Activated naive CD8-positive, alpha-beta T cell treated with anti-CD3 and anti-CD28 coated beads, Interleukin-2, amount 50 U/mL, for 16 hours (primary cell): ENCODE measurements at places on chromosomes 7 and 10.

DNA sequence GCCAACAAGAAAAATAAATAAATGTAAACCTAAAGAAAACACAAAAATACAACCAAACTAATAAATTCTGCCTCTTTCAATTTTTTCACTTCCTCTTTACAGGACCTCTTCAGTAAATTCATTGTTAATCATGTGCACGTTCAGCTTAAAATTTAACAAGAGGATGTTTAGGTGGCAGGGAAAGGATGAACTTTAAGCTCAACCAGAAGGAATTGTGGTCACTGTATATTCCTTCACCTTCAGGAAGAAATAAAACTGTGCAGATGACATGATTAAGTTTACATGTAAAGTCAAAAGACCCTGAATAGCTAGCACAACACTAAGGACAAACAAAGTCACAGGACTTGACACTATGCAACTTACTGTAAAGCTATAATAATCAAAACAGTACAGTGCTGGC lies 33.0 kb downstream of the KIF5B start:
- DNase-seq: no peak

DNA sequence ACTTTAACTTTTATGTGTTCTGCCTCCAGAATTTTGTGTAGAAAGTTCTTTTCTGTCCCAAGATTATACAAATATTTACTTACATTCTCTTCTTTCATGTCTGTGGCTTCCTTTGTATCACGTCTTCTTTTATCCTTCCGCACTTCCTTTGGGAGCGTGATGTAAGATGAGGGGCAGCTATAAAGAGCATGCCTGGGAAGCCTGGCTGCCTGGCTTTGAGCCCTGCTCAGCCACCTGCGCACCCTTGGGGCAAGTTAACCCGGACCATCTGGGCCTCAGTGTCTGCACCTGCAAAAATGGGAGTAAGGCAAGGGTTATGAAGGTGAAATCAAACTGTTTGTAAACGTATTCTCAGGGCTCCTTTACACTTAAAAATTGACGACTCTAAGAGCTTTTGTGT lies 25.2 kb downstream of the PALD1 start:
- DNase-seq: no peak

GRCh38 chr10:123771877-123772644 lies 105.9 kb downstream of the GPR26 start:
- no peak for DNase-seq

DNA sequence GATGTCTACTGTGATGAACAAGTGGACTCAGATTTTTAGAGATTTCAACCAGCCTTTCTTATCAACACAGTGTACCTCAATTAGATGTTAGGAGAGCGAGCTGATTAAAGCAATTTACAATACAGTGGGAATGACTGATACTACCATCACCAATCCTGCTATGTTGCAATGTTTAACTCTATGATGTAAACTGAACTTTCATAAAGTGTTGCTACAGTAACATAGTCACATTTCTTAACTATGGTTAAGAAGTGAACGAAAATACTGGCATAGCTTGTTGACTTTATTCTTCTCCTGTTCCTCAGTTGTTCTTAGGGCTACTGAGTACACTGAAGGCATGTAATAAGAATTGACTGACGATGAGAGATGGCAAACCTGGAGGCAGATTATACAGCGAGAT lies 139.8 kb downstream of the MYOF start:
- no peak for DNase-seq

DNA sequence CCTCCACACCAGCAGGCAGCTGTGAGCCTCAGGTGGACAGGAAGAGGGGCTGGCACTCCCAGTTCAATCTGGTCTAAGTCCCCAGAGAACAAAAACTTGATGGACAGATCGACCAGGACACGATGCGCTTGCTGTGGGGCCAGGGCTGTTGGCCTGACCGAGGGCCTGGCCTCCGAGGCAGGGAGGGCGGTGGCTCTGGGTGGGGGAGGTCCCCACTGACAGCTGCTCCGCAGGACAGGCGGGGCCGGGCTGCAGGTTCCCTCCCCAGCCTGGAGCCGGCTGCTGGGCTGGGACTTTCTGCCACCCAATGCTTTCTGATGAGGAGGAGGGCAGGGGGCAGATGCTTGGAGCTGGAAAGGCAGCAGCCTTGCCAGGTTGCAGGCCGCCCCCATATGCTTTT lies 37.4 kb upstream of the ADGRA1 start:
- DNase-seq: no peak

GRCh38 chr7:77544518-77544917 lies 7.4 kb downstream of the PTPN12 start:
- no peak for DNase-seq

GRCh38 chr7:6290319-6290741 lies 17.9 kb upstream of the CYTH3 start:
- DNase-seq: no peak

GRCh38 chr7:138891446-138891810 lies 89.8 kb downstream of the KIAA1549 start:
- no peak for DNase-seq

DNA sequence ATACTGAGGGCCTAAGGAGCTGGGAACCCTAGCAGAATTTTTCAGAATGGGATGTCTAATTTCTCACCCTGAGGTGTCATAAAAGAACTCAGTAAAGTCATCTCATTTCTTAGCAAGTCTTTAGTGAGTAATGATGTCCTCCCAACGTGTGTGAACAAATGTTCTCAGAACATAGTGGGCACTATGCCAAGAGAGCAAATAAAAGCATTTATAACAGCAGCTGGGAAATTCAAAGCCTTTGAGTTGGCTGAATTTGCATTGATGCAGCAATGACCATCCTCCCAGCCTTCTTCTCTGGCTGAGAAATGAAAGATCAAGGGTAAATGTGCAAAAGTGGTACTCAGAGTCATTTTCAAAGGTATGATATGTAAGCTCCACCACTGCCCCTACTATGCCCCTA lies 109.4 kb downstream of the FAM107B start:
- DNase-seq: no peak

GRCh38 chr7:70935311-70935710 lies 196.6 kb upstream of the GALNT17 start:
- DNase-seq: no peak

DNA sequence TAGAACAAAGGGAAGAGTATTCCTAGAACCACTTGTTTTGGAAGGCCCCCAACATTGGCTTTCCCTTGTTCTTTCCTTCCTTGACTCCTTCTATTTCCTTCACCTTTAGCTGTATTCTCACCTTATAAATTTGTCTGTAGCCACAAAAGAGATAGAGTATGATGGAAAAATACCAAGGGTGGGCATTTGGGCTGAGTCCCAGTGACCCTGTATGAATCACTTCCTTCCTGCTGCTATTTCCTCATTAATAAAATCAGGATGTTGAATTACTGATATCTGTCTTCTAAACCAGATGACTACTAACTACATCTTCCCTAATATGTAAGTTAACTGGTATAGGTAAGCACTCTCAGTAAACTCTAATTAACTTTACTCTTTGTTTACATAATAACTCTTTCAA lies 55.1 kb downstream of the IFIT5 start:
- DNase-seq: no peak

- no peak for DNase-seq
Observed at GRCh38 chr7:36388423-36388822, 1.2 kb upstream of the ANLN start.

DNA sequence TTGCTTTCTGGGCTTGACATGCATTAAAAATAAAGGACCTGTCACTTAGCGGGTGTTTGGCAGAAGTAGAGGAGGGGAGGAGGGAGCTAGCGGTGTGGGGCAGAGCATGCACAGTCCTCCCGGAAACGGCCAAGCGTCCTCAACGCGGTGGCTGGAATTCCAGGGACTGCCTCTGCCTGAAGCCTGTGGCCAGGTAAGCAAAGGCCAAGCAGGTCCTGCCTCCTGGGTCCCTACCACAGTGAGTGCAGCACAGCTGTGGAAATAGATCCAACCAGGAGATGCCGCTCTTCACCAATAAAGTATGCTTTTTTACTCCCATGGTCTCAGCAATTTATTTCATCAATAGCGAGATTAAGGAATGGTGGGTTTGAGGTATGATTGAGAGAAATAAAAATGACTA lies 323.4 kb downstream of the WDR37 start:
- DNase-seq: no peak

GRCh38 chr7:155714702-155715101 lies 70.2 kb downstream of the RBM33 start:
- DNase-seq: no peak

- DNase-seq: no peak
Observed at GRCh38 chr7:38425509-38425908, 152.1 kb upstream of the TARP start.

DNA sequence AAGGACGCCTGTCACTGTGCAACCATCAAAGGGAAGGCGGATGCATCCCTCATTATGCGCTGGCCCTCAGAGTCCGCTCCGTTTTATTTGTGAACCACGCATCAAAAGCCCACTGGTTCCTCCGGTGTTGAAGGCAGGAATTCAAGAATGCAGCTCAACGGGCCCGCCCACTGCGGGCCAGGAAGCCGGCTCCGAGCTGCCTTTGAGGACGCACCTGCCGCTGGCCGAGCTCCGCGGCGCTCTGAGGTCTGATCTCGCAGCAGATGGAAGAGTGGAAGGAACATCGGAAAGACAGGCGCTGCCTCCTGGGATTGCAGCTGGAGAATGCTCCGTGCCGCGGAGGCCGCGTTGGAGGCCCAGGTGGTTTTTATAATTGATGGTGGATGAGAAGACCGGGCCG lies 56.9 kb upstream of the ADGRA1 start:
- no peak for DNase-seq

- DNase-seq: no peak
Observed at GRCh38 chr10:120424198-120424464, 32.9 kb upstream of the PLPP4 start.

GRCh38 chr7:121945480-121946236 lies 72.7 kb downstream of the PTPRZ1 start:
- no peak for DNase-seq

DNA sequence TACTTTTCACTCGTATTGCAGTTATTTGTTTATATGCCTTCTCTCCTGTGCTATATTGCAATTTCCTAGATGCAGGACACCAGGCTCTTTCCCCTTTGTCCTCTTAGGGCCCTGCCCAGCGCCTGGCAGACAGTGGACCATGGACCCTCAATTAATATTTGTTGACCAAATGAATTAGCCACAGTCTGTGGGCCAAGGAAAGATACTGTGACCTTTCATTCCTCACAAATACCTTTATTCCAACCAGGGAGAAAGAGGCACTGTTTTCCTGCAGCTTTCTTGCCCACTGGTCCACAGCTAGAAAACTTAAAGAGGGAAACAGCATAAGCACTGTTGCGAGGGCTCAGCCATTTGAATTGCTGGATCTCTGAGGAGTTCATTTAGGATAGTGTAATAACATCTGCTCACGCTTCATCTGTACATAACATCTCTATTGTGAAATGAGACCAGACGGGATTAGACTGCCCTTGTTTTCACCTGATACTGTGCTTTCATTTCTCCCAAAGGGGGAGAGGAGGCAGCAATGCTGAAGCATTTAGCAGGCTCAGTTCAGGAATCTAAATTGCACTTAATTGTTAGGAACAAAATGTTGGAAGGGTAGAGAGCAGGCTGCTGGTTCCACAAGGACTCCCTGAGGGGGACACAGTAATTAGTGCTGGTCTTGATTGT lies 46.7 kb downstream of the TNS3 start:
- no peak for DNase-seq

- DNase-seq: no peak
Observed at GRCh38 chr10:15196021-15196834, 27.7 kb upstream of the NMT2 start.

DNA sequence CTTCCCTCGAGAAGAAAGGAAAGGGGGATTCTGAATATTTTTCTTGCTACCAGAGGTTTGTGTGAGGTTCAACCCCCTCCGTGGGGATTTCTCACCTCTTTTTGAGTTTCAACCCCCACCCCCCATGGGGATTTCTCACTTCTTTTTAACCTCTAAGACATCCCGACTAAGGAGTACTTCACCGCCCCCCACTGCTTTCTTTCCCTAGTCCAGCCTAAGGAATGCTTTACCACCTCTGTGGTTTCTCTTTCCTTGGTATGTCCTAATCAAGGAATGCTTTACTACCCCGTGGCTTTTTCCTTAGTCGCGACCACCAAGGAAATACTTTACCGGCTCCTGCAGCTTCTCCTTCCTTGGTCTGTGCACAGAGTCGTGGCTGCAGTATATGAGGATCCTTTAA lies 149.4 kb downstream of the LYZL1 start:
- no peak for DNase-seq

DNA sequence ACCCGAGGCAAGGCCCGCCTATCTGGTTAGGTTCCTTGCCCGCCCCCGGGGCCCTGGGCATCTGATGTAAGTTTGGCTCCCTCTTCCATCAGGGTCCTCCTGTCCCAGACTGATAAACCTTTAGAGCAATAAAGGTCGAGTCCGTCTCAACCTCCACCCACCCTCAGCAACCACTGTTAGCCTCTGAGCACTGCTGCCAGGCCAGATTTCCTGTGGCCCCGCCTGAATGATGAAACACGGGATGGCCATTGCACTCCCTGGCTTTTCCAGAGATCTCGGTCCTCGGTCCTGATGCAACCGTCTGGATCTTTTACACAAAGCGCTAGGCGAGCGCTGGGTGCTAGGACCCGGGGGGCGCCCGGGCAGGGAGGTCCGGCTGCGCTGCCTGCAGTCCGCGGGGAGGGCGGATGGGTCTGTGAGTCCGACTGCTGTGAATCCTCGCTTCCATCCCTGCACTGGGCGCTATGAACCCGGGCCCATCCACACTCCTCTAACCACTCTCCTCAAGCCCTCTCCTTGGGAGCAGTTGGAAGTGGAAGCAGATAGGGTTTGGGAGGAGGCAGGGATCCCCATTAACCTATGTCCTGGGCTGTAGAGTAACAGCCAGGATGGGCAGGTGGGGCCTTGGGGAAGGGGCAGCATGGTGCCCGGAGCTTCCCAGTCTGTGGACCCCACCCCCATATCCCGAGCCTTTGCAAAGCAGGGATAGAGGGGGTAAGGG lies 875 bp upstream of the DDIT4 start:
- no peak for DNase-seq

DNA sequence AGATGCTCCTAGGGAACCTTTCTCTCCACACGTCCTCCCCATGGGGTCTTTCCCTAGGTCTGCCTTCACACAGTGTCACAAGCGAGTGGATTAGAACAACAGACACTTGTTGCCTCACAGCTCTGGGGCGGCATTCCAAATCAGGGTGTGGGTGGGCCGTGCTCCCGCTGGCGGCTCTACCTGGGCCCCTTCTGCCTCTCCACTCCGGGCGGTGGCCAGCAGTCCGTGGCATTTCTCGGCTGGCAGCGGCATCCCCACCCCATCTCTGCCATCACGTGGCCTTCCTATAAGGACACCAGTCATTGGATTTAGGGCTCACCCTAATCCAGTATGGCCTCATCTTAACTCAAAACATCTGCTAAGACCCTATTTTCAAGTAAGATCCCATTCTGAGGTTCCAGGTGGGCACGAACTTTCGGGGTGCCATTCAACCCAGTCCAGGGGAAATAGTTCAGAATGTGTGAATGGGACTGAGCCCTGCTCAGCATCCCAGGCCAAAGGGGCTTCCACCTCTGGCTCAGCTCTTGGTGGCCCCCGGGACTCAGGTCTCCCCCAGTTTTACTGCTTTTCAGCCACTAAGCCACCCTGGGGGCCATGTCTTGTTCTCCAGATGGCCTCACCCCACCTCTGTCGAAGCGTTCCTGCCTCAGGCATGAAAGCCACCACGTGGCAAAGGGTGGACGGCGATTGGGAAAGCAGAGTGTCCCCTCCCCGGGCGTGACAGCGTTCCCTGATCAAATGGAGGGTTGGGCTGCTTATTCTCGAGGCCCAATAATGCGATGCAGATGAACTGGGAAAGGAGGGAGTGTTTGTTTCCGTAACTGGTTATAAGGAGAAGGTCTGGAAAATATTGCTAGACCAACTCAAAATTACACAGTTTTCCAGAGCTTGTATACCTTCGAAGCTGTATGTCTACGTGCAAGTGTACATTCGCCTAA lies 350.0 kb downstream of the GLRX3 start:
- no peak for DNase-seq

GRCh38 chr7:17994079-17994850 lies 33.4 kb downstream of the PRPS1L1 start:
- no peak for DNase-seq
